NCI-H1092 treated with DMSO at 0.1 percent for 48 hours (cell line): ENCODE measurements at places on chromosomes 2 and 18.
A peak's percentile ranks its signal among the peaks of the same experiment; 100 is the strongest.

DNA sequence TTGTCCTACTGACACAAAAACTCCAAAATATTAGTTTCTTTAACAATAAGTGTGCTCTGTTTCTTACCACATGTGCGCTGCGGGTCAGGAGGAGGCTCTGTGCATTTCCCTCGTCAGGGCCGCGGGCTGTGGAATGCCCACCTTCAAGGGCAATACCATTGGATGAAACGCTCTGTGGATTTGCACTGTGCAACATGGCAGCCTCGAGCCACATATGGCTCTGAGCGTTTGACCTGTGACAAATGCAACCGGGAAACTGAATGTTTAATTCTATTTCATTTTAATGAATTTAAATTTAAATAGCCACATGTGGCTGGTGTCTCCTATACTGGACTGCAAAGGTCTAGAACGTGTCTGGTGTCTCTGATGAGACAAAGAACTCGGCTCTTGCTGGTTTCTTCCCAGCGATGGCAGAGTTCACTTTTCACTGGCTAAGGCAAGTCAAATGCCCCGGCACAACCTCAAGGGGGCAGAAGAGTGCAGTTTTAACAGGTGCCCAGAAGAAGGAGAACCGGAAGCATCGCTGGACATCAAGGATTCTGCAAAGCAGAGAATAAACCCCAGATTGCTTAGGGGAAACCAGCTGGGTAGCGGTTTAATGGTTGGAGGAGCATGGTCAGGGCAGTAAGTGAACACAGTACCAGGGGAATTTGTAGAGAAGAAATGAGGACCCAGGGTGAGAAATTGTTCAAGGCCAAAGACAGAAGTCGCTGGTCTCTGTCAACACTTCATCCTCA, 37.0 kb upstream of the TMEM18 start:
- peak; percentile 65 for DNase-seq

GRCh38 chr2:174593041-174593440, 4.6 kb downstream of the WIPF1 start:
- no peak for DNase-seq

DNA sequence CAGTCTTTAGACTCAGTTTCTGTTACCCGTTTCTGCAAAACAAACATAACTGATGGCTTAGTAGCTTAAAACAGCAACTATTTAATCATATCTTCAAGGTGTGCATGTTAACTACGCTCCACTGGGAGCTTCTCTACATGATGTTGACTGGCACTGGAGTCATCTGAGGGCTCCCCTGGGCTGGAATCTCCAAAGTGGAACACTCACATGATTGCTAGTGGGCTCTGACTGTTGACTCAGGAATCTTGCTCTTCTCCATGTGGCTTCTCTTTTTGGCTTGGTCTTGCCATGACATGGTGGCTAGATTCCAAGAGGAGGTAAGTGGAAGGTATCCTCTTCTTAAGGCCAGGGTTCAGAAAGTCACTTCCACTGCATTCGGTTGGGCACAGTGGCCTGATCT, 160.8 kb downstream of the PMAIP1 start:
- DNase-seq = no peak

GRCh38 chr2:216685327-216685875, 9.9 kb downstream of the IGFBP5 start:
- DNase-seq = no peak

DNA sequence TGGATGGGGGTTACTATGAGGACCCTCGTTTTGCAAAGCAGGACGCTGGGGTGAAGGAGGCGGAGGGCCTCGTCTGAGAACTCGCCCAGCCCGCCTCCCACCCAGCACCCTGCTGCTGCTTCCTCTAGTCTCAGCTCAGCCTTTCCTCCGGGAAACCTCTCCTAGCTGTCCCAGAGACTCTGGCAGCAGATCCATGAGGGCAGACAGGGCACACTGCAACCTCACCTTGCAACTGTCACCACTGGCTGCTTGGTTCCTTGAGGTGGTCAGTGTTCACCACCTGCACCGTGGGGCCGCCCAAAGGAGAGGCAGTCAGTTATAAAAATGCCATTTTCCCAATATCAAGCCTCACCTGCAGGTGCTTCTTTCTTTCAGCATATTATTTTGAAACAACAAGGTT, 45.6 kb downstream of the PARD6G start:
- DNase-seq = no peak

DNA sequence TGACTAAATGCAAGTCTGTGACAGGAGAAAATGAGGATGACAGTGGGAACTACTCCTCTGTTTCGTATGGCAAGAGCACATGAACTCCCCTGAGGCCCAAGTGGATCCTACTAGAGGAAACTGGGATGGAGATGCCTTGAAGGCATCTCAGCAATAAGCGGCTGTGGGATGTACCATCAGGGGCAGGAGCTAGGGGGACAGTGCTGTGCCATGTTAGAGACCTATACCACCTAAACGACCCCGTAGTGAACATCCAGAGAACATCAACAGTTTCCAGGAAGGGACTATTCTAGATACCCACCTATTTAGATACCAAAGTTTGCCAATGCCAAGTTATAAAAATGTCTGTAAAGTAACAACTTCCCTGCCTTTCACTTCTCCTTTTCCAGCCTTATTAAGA, 860.8 kb upstream of the ACVR2A start:
- DNase-seq = no peak

DNA sequence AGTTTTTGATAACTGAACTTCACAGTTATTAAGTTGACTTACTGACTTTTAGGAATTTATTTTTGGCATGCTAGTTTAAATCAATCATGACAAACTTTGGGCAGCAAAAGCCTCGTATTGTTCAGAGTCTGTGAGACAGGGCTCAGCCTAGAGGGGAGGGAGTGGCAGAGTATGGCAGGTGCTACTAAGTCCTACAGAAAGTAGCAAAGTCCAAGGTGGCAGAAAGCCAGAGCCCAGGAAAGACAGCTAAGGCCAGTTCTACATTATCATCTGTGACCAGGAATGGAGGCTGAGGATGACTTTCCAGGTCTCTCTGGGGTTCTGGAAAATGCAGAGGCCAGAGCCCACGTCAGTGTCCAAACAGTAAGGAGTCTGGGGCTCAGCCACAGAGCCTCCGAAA, 34.2 kb downstream of the CHST10 start:
- DNase-seq = no peak

GRCh38 chr2:28594000-28594331, 98.1 kb downstream of the PLB1 start:
- no peak for DNase-seq

- DNase-seq = no peak
Observed at GRCh38 chr2:182330451-182331305, 96.2 kb downstream of the PDE1A start.

DNA sequence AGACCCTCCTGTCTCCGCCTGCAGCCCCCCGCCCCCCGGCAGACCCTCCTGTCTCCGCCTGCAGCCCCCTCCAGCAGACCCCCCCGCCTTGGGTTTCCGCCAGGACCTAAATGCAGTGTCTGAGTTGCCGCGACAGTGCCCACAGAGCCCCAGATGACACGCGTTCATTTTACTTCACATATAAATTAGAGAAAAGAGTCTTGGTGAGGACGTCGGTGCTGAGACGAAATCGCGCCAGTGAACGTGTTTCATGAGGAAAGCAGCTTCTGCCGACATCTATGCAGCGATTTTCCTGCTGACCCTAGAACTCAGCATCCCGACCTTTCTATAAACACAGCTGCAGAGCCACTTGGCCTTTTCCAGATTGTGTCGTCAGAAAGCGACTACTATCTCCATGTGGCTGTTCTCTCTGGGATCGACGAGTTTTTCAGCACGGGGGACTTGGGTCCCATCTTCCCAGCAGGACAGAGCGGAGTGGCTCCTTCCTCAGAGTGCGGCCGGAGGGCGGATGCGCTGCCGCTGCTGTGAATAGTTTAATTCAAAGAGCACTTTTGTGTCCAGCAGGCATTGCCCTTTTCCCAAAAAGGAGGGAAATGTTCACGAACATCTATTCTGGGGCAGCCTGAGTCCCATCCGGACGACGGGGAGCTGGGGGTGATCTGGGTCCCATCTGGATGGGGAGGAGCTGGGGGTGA, 136.7 kb downstream of the NFATC1 start:
- DNase-seq = peak; percentile 14

GRCh38 chr2:204030322-204030721, 93.8 kb downstream of the ICOS start:
- no peak for DNase-seq

- no peak for DNase-seq
Observed at GRCh38 chr18:69528435-69528834, 127.7 kb downstream of the DOK6 start.

- no peak for DNase-seq
Observed at GRCh38 chr2:8539743-8540551, 141.9 kb upstream of the ID2 start.

GRCh38 chr2:74945788-74946331, 12.6 kb upstream of the POLE4 start:
- no peak for DNase-seq

- no peak for DNase-seq
Observed at GRCh38 chr2:148531235-148531634, 113.3 kb upstream of the EPC2 start.

- no peak for DNase-seq
Observed at GRCh38 chr2:191994749-191995148, 147.9 kb upstream of the CAVIN2 start.

- no peak for DNase-seq
Observed at GRCh38 chr2:234993541-234993981, 41.7 kb downstream of the SH3BP4 start.

- peak; percentile 70 for DNase-seq
Observed at GRCh38 chr18:44895176-44895798, 214.6 kb downstream of the SETBP1 start.

DNA sequence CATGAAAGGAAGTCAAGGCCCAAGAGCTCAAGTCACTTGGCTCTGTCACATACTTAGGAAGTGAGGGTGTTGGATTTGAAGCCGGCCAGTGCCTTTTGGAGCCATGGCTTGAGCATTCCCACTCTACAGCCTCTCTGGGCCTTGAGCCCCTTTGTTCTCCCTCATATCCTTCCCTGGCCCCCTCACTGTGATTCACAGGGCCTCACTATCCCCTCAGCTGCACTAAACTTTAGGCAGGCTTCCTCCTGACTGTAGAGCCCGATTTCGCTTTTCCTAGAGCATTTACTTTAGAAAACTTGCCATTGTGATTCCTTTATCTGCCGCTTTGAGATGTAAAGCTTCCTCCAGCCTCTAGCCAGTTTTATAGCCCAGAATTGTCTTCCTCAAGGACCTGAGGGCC, 107.6 kb downstream of the FBXO15 start:
- DNase-seq = no peak

DNA sequence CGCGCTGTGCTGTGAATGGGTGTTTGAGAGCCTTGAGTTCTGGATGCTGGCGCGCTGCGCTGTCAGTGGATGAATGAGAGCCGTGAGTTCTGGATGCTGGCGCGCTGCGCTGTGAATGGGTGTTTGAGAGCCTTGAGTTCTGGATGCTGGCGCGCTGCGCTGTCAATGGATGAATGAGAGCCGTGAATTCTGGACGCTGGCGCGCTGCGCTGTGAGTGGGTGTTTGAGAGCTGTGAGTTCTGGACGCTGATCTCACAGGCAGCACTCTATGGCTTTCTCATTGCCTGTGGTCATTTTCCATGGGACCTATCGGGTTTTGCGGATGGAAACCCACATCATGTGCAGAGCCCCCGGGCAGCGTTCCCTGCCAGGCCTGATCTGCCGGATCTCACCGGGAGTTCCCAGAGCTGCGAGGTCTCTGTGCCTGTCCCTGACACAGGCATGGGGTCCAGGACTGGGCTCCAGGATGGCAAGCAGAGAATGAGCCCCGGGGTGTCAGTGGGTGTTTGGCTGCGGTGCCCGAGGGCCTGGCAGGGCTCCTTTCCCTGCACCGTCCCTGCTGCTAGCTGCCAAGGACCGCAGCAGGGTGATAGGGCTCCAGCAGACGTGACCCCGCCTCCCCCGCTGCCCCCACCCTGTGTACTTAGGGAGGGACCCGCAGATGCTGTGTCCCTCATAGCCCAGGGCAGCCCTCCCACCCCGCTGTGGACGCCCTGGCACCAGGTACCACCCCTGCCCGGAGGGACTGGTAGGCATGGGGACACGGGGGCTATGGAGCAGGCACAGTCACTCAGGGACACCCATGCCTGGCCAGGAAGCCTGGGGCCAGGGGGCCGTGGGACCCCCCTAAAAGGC, 9.7 kb downstream of the PDCD1 start:
- no peak for DNase-seq

DNA sequence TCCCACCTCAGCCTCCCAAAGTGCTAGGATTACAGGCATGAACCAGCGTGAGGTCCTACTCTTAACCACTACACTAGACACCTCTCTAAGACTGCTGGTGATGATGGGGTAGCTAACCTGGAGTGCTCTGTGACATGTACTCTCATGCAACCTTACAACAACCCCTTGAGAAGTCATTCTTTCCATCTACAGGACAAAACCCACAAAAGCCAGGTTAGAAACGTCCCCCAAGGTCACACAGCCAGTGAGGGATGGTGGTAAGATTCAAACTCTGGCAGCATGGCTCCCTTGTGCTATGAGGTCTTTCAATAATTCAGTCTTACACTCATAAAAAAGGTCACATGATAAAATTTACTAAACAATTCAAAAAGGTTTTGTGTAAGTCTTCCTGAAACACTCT, 94.8 kb upstream of the SERTAD2 start:
- DNase-seq = no peak

DNA sequence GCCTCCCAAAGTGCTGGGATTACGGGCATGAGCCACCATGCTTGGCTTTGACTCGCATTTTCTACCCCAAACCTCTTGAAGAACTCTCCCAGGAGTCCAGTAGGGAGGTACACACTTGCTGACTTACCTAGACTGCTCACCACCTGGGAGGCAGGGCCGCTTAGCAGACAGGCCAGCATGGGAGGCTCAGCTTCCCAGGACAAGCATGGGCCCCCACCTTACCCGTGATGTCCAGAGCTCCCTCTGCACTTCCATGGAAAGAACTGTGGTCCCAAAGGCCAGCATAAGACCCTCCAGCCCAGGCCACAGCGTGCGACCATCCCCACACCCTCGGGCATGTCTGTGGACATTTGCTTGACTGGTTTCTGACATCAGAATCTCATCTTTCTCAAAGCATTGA, 36.8 kb downstream of the ST8SIA5 start:
- no peak for DNase-seq

DNA sequence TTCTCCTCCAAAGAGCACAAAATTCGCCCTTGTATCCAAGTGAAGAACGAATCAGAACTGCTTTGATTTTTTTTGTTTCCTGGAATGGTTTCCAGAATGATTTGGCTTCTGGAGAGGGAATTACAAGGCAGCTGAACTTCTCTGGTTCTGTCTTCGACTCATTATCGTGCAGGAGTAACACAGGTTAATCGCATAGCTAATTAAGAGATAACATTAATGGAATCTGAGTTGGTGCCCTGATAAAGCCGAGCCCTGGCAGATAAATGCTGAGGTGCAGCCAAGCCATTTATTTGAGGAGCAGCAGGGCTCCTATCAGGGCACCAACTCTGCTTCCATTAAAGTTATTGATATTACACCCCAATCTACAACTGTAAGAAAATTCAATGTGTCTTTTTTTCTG, 433.7 kb downstream of the ZNF521 start:
- no peak for DNase-seq

GRCh38 chr2:206056286-206056685, 29.7 kb downstream of the INO80D start:
- no peak for DNase-seq

- DNase-seq = peak; percentile 67
Observed at GRCh38 chr18:24630346-24630880, 170.0 kb downstream of the HRH4 start.
